ENCODE measurements at places on chromosomes 5 and 9.

DNA sequence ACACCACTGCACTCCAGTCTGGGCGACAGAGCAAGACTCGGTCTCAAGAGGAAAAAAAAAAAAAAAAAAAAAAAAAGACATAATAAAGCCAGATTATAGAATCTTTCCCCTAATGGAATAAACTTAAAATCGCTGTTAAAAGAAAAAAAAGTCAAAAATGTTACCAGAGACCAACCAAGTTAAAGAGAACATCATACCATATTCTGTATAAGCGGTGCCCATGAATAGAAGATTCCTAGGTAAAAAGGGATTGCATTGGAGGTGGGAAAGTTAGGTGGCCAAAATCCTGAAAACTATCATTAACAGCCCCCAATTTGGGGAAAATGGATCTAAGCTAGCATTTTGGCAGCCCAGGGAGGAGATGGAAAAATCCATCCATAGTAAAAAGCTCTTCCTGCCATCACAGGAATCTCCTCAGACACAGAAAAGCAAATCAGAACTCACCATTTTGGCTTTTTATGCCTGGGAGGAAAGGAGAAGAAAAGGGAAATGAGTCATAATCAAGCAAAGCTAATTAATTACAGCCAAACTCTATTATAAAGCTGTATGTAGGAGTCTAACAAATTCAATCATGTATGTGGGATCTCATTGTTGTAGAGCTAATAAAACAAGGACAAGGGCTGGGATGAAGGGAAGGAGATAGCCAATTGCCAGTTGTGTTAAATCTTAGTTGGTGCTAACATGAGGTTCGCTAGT is 363.8 kb downstream of the ARL15 start:
- no peak for DNase-seq

- no peak for DNase-seq
Observed at GRCh38 chr5:74469234-74469994, 171.1 kb downstream of the ENC1 start.

DNA sequence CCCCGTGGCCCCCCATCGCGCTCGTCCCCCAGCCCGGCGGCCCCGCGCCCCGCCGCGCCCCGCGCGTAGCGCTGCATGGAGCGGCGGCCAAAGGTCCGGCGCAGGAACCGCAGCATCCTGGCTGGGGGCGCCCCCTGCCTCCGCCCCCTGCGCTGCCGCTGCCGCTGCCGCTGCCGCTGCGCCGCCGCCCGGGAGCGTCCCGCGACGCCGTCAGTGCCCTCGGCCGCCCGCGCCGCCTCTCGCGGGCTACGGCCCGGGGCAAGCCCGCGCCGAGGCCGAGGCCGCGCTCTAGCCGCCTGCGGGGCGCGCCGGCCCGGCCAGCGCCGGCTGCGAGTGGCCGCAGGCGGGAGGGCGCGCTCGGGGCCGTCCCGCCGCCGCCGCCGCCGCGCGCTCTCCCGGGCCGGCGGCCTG is 523 bp downstream of the EPB41L4B start:
- no peak for DNase-seq

DNA sequence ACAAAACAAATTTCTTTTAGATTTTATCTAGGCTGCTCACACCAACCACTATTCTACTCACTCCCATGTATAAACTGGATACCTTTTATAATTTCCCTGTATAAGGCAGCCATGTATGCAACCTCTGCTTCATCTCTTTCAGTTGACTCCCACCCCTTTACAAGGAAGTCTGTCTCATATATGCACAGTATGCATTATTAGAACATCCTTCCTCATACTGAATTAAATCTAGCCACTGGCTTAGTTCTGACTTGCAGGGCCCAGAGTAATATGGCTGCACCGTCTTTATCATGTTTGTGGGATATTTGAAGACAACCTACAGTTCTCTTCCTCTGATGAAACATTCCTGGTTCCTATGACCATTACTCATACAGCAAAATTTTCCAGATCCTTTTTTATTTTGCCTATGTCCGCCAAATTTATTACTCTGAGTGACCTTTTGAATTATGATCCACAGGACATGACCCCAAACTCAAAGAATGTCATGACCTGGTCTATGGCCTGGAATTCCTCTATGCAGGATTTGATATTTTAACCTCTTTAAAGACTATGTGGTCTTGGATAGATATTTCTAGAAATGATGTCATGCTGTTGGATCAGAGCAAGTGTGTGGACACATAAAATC is 76.6 kb upstream of the ITGA1 start:
- DNase-seq = no peak

DNA sequence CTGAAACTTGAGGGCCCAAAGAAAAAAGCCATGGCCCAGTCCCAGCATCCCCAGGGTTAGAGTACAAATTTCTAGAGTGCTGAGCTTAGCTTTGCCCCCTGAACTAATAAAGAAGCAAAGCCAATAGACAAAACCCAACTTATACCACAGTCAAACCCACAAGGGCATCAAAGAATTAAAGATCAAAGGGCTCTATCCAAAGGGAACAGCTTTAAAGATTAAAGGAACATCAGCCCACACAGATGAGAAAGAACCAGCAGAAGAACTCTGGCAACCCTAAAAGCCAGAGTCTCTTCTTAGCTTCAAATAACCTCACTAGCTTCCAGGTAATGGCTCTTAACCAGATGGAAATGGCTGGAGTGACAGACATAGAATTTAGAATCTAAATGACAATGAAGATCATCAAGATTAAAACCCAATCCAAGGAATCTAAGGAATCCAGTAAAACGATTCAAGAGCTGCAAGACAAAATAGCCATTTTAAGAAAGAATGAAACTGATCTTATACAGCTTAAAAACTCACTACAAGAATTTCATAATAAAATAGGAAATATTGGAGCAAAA is 93.9 kb downstream of the YIPF5 start:
- no peak for DNase-seq

- no peak for DNase-seq
Observed at GRCh38 chr9:92965061-92965758, 17.9 kb downstream of the FGD3 start.

- DNase-seq = no peak
Observed at GRCh38 chr9:108339251-108339650, 516.5 kb downstream of the ACTL7B start.

DNA sequence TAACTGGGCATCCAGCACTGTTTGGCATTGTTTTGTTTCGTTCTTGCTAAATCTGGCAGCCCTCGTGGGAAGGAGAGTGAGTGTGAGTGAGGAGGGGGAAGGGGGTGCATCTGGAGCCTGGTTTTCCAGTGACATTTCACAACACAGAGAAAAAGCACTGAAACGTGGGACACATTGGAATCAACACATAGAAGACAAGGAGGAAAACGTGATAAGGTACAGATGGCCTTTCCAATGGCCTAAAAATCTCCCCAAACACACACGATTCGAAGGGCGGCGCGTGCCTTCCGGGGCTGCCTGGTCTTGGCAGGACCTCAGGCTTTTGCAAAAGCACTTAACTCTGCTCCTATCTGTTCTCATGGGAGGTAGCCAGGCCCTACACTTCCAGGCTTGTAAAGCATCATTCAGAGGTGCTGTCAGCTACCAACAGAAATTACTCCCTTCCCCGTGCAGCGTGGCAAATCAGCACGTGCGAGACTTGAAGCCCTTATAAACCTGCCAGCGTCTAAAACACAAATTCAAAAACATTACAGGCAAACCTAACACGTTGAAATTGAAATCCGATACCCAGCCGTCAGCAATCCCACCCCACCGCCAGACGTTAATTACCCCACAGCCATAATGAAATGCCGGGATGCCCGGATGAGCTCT is 129.4 kb downstream of the OLFM1 start:
- DNase-seq = no peak

GRCh38 chr5:1997640-1998347 is 115.1 kb upstream of the IRX4 start:
- DNase-seq = no peak

- no peak for DNase-seq
Observed at GRCh38 chr5:170557314-170557713, 53.5 kb downstream of the KCNIP1 start.

GRCh38 chr5:54732108-54732507 is 214.5 kb downstream of the SNX18 start:
- no peak for DNase-seq

DNA sequence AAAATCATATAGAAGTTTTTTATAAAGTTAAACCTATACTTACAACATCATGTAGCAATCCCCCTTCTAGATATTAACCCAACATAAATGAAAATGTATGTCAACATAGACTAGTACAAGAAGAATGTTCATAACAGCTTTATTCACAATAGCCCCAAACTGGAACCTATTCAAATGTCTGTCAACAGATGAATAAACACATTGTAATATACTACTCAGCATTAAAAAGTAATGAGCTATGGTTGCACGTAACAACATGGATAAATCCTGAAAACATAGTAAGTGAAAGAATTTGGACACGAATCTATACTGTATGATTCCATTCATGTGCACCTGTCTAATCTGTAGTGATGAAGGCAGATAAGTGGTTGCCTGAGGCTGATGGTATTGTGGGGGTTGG is 73.9 kb downstream of the CSNK1G3 start:
- DNase-seq = no peak

- DNase-seq = no peak
Observed at GRCh38 chr5:2192496-2192895, 309.8 kb upstream of the IRX4 start.

DNA sequence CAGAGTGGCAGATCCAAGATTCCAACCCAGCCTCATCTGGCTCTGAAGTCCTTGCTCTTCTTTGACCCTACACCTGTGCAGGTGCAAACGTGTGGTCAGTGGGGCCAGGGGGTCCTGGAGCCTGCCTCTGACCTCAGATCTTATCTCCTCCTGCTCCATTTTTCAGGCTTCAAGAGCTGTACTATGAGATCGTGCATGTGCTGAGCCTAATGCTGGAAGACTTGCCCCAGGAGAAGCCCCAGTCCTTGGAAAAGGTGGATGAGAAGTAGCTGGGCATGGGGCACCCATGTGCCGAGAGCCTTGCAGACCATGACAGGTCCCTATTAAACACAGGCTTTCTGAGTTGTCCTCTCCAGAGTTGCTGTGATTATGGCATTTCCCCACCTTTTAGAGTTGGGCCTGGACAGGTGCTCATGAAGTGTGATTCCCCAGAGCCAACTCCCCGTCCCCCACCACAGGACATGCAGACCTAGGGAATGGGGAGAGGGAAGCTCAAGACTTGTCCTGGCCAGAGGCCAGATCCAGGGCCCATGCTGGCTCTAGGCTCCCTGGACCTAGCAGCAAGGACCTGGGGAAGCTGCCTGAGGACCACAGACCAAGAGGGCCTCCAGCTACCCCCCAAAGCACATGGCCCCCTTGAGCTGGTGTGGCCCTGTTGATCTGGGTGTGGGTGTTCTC is 22.5 kb downstream of the PITX1 start:
- no peak for DNase-seq

GRCh38 chr9:76188905-76189304 is 205.3 kb downstream of the RFK start:
- DNase-seq = no peak

GRCh38 chr9:123131993-123132392 is 98.5 kb downstream of the GPR21 start:
- DNase-seq = no peak

- DNase-seq = no peak
Observed at GRCh38 chr9:133224762-133225161, 15.7 kb upstream of the OBP2B start.

DNA sequence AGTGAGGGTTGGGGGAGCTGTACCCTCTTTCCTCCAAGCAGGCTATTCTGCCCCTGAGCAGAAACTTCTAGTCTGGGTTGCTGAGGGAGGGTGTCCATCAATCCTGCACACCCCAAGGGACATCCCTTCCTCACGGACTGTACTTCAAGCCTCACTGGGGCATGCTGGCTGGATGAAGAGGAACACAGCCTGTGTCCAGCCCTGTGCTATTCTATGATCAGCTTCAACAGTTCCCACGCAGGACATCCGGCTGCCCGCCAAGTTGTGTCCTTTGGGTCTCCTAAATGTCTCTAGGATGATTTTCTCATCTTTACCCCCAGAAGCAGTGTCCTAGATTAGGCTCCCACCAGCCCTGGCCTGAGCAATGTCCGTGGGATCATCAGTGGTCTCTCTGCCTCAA is 68.1 kb downstream of the CRB2 start:
- no peak for DNase-seq

GRCh38 chr5:43780586-43780985 is 177.6 kb downstream of the NNT start:
- no peak for DNase-seq

DNA sequence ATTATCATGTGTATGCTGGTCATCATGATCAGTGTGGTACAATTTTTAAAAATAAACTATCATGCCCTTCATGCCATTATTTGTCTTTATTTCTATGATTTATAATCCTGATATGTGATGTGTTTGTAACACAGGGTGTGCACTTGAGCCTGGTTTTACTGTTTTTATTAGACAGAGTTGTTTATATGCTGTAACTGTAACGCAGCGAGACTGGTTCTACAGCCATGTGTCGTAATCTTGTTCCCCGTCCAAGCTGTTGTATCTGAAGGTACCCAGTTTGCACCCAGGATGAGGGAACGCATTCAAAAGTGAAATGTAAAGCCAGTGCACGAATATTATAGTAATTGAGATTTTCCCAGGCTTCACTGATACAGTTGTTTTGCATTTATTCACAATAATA is 28.2 kb downstream of the SNX18 start:
- no peak for DNase-seq

DNA sequence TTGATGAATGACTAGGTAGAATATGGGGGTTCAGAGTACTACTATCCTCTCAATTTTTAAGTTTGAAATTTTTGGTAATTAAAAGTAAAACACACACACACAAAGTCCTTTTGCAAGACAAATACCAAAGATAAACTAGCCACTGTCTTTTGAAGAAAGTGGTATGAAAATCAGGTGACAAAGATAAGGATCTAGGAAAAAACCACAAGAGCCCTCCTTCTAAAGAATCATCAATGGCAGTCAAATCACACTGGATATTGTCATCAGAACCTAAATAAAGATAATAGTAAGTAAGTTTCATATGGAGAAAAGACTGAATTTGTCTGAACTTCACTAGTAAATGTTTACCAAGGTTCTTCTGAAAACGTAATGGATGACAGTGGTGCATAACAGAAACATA is 30.5 kb upstream of the HK3 start:
- no peak for DNase-seq

- no peak for DNase-seq
Observed at GRCh38 chr9:101625876-101626275, 31.1 kb upstream of the PPP3R2 start.

DNA sequence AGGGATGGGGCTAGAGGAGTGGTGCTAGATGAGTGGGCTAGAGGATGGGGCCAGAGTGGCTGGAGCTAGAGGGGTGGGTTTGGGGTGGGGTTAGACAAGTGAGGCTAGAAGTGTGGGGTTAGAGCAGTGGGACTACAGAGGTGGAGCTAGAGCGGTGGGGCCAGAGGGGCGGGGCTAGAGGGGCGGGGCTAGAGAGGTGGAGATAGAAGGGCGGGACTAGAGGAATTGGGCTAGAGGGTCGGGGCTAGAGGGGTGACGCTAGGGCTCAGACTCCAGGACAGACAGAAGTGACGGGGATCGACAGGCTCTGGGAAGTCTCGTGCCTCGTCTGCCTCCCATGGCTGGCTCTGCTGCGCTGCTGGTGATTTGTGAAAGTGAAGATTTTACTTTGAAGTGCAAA is 31.0 kb upstream of the TENT4A start:
- no peak for DNase-seq

- DNase-seq = no peak
Observed at GRCh38 chr9:73577848-73578247, 426.2 kb downstream of the ANXA1 start.
